ENCODE measurements at places on chromosomes 7 and 10.

GRCh38 chr7:33685981-33686683 is 219.2 kb upstream of the BMPER start:
- DNase-seq, result no peak

DNA sequence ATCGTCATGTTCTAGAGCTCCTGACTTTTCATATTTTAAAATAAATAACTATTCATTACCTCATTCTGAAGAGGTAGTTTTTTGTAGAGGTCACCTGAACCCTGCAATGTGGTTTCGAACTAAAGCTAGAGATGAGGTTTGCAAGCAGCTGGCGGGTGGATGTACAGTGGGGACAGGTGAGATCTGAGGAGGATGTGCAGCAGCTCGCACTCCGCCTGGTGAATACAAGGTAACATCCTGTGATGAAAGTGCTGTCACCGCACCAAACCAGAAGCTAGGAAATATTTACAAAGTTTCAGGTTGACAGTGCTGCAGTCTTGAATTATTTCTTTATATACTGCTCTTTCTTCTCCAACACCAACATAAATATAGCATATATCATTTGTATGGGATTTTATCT is 26.5 kb downstream of the NDUFB2 start:
- DNase-seq, result peak; percentile 39

DNA sequence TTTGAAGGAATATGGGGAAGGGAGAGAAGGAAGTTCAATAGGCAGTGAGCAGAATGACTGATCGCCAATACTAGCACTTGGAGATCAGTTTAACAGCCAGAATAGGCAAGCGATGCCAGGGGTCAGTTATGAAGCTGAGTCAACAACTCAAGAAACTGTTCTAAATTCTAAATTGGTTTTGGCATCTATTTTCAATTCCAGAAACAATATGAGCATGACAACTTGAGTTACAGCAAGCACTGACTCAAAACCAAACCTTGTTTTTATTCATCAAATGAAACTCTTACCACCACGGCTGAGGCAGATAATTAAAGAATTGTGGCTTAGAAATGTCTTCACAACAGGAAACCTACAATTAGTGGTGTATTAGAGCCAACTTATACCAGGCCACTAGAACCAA is 180.5 kb upstream of the ASAH2 start:
- peak; percentile 30 for DNase-seq

DNA sequence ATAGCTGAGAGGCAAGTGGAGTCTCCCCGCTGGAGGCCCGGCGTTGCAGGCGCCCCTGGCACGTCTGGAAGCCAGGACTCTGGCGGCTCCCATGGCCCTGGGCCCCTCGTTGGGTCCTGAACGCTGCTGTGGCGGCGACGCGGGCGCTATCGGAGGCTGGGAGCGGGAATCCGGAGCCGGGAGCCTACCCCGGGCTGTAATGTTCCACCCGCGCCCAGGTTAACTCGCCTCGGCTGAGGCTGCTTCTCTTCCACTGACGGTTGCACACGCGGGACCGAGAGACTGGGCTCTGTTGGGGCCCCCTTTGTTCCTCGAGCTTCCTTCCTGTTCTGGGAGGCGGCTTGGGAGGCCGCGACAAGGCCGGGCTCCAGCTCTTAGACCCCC is 1.3 kb upstream of the HOXA5 start:
- DNase-seq, result no peak

GRCh38 chr10:14904316-14904732 is 25.7 kb downstream of the SUV39H2 start:
- peak; percentile 40 for DNase-seq

DNA sequence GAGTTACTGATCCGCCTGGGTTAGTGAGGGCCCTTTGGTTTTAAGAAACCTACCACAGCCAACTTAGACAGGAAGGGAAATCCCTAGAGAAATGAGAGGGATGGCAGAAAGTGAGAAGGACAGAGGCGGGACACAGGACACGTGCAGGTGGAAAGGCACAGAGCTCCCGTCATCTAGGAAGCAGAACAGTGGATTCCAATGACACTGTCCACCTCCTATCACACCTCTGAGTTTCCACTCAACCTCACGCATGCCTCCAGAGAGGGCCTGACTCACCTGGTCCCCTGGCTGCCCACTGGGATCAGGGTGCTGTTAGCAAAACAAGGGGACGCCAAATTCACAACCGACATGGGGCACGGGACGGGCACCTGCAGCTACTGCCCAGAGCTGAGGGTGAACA is 26.3 kb downstream of the CPXM2 start:
- no peak for DNase-seq

DNA sequence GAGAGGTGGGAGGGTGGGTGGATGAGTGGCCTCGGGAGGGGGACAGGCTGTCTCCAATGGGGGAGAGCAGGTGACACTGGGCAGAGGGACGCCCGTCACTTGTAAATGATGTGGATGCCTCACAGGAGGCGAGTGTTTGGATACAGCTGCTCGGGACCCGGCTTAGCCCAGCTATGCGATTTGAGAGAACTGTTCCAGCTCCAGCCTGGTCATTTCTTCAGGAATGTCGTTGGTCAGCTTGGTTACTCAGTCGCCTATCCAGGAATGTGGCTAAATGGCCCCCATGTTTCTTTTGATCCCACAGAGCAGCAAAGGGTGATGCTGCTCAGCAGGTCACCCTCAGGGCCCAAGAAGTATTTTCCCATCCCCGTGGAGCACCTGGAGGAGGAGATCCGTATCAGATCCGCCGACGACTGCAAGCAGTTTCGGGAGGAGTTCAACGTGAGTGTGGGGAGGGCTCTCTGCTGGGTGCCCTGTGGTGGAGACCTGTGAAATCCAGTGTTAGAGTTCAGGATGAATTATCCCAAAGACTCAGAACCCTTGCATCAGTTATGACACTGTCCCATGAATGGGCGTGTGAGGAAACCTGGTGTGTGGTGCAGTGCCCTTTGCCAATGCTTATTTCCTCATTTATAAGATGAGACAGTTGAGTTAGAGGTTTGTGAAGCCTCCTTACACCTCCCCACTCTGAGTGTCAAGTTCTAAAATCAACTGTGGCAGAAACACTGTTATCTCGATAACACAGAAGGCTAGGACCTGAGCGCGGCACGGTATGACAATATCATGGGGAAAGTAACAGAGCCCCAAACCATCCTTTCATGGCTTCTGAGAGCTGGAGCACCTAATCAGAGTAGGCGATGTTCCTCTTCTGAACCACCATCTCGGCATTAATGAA is 76.8 kb downstream of the MKI67 start:
- no peak for DNase-seq

DNA sequence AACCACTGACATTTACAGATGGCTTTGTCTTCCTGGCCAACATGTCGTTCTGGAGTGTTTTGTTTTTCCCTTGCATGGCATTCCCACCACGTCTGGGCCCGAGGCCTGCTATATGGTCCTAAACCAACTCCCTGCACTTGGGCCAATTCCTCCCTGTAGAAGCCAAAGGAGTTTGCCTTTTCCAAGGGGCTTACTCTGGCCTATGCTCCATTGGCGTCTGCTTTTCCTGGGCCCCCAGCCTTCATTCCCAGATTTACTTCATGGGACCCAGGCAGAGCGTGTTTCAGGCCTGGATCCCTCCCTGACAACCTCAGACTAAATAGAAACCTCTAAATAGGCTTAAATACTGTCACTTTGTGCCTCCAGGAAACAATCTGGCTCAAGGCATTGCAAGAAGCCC is 60.7 kb downstream of the MINDY4 start:
- DNase-seq, result no peak

- no peak for DNase-seq
These were observed 52.2 kb upstream of the STEAP4 start for GRCh38 chr7:88358881-88359280.

GRCh38 chr10:69460576-69461242 is 9.4 kb downstream of the TSPAN15 start:
- no peak for DNase-seq

DNA sequence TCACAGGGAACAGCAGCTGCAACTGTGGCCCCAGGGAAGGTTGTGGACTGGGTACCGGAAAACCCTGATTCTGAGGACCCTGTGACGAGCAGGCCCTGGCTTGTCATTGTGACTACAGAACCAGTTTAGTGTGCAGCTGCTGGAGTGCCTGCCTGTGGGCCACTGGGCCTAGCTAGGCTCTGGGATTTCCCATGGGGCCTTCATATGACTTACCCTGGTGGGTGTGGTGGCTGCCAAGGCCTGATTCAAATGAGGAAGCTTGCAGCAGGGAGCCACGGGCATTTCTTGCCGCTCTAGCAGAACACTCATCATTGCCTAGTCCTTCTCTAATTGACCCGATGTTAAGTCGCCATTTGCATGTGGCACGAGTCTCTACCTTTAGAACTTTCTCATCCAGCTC is 14.7 kb upstream of the CAMK2G start:
- peak; percentile 32 for DNase-seq

- no peak for DNase-seq
These were observed 10.0 kb downstream of the VWC2 start for GRCh38 chr7:49783446-49783845.

GRCh38 chr7:106979551-106980357 is 64.8 kb upstream of the PRKAR2B start:
- no peak for DNase-seq

DNA sequence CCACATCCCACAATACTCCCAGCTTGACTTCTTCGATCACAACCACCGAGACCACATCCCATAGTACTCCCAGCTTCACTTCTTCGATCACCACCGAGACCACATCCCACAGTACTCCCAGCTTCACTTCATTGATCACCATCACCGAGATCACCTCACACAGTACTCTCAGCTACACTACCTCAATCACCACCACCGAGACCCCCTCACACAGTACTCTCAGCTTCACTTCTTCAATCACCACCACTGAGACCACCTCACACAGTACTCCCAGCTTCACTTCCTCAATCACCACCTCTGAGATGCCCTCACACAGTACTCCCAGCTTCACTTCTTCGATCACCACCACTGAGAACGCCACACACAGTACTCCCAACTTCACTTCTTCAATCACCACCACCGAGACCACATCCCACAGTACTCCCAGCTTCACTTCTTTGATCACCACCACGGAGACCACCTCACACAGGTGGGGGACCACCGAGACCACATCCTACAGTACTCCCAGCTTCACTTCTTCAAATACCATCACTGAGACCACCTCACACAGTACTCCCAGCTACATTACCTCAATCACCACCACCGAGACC is 8.6 kb downstream of the MUC3A start:
- DNase-seq, result no peak

- DNase-seq, result no peak
These were observed 142.2 kb downstream of the EMX2 start for GRCh38 chr10:117684672-117685211.

DNA sequence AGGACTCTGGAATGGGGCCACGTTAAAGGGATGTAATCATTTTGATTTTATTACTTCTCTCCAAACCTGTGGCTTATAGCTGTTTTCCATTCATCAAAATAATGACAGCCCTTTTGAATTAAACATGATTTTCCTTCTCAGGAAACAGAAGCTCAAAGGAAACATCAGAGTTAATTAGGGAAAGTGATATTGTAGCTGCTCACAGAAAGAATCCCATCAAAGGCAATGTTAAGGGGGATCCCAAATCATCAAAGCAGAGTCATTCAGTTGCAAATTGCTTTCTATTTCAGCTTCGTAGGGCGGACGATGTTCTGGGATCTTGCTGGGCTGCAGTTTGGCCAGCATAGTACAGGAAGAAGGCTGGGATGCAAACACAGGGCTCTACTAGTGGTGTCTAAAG is 563.2 kb downstream of the CCSER2 start:
- no peak for DNase-seq

- DNase-seq, result peak; percentile 54
These were observed 109.1 kb upstream of the TNRC18 start for GRCh38 chr7:5532536-5533335.

DNA sequence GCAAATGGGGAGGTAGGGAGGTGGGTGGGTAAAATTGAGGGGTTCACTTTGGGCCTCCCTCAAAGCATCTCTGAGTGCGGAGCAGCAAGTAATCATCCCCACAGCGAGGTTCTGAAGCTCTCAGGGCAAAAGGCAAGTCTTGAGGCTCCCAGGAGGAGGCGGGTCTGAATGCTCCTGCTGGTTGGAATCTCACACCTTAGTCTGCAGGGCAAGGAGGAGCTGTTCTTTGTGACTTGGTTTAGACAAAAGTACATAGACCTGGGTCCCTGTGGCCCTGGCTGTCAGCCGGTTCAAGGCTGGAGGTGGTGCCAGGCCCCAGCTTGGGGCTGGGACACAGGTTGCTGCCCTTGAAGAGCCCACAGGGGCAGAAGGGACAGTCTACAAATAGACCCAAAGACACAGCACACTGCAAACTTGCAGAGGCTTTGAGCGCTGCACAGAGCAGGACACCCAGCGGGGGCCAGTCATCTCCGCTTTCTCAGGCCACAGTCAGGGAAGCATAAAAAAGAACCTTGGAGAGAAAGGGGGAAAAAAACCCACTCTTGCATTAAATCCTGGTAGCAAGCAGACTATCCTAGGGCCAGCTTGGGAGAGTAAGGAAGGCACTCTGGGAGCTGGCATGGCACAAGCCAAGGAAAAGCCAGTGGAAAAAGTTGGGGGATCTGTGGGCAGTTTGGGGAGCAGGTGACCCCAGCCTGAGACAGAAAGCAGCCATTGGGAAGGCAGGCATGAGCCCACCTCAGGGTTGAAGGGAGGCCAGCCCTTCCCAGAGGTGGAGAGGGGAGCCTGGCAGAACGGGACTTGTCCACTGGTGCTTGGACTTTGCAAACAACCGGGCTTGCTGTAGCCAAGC is 926 bp upstream of the C10orf71 start:
- no peak for DNase-seq

DNA sequence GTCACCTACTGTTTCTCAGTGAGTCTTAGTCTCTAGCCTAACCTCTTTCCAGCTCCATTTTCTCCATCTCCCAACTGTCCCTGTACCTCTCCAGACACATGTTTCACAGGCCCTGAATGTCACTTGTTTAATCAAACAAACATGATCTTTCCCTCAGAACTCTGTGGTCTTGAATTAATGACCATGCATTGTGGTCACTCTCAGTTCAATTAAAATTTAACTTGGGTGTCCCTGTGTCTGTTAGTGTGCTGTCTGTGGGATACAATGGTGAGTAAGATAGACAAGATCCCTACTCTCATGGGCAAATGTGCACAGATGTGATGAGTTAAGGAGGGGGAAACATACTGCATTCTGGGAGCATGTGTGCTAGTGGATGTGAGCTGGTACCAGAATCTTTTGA is 65.0 kb downstream of the RBM33 start:
- DNase-seq, result no peak

DNA sequence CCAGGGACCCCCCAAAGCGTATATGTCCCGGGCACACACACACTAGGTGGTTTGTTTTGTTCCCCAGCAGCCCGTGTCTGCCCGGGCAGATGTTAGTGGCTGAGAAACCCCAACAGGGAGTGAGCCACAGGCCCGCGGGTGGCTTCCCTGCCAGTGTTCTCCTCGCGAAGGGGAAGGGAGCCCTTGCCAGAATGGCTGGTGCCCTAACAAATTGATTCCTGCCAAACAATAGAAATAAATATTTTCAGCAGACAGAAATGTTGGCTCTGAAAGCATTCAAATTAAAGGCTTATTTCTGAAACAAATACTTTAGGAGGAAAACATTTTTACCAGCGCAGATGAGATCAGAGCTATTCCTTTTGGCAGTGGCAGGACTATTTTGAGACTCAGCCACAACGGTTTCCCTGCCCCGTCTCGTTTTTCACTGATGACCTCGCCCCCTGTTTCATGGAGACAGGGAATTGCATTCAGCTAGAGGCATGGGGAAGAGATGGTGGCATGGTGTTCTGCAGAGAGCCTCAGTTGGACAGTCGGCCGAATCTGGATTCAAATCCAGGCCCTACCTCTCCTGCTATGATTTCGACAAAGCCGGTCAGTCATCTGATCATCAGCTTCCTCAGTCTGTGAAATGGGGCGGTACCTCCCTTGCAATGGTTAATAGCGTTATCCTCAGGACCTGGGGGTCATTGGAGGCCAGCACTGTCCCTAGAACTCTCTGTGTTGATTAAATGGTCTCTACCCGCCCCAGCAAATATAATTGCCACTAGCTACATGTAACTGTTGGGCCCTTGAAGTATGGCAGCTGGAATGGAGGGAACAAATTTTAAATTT is 84.5 kb downstream of the CUX1 start:
- DNase-seq, result no peak
